ENCODE measurements at places on chromosomes 16 and 17.
A peak's percentile ranks its signal among the peaks of the same experiment; 100 is the strongest.

DNA sequence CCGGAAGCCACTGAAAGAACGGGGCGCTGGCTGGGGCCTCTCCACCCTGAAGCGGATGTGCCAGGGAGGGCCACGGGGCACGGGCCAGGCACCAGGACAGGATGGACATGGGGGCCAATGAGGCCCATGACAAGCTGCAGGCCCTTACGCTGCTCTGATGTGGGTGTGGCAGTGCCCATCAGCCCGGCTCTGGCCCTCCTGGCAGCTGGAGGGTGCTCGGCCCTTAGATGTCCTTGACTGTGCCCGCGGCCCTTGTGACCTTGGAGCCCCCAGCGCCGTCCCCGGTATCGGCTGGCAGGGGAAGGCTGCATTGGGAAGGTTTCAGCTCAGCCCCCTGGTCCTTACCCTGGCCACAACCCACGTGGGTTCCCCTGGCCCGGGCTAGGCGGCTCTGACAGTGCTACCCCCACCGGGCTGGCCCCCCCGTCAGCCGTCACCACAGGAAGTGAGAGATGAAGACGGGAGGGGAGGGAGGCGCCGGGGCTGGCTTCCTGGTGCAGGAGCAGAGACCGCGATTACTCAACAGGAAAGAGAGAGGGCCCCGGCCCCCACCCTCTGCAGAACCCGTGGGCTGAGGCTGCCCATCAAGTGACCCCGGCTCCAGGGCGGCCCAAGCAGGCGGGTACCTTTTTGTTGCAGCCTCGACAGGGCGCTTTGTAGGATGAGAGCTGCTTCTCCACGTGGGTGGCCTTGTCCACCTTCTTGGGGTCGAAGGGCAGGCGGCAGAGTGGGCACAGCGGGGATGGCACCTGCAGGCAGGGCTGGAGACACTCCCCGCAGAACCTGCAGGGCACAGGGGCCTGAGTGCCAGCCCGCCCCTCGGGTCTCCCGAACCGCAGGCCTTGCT lies 5.3 kb downstream of the RNF166 start:
- DNase-seq, result peak; percentile 80

DNA sequence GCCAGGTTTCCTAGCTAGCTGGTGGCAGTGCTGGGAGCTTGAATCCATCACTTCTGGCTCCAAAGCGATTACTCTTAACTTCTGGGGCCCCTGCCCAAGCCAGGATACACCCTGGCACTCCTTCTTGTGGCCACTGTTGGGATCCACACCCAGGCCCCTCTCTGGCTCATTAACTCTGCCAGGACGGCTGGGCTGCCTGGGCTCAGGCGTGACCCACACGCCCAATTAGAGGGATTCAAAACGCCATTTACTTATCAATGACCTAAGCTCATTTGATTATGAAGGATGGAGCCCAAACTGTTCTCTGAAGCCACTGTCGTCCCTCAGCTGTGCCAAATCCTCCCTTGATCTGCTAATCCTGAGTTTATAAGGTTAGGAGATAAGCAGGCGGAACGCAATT lies 79.7 kb upstream of the BRD7 start:
- no peak for DNase-seq

- DNase-seq, result no peak
Measured at GRCh38 chr17:77618731-77619130, 339.8 kb upstream of the TNRC6C start.

- no peak for DNase-seq
Measured at GRCh38 chr16:88995746-88996535, 18.9 kb upstream of the CBFA2T3 start.

DNA sequence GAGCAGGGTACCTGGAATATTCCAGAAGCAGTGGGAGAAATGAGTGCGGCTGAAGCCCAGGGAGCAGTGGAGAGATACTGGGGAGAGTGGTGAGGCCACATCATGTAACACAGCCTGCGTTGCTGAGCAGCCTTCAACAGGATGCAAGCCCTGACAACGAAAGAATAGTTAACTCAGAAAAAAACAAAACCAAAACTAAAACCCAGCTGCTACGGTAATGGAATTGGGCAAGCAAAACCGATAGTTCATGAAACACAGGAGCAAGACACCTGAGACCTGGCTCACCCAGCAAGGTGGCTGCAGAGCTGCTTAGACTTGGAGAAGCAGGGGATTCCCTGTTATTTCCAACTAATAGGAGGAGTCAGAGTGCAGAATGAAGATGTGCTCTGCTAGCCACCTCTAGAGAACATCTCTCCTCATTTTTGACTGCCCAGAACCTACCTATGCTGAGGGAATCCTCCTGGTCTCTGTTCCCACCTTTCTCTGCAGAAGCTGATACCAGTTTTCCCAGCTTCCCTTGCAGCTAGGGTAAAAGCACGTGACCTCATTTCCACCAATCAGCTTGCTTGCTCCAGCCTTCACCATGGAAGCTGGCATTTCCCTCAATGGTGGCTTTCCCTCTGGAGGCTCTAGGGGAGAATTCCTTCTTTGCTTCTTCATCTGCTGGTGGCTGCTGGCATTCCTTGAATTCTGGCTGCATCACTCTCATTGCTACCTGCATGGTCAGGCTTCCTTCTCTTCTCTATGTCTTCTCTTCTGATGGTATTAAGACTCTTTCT lies 59.4 kb upstream of the XYLT1 start:
- DNase-seq, result no peak

GRCh38 chr16:86798247-86799041 lies 220.1 kb downstream of the FOXL1 start:
- no peak for DNase-seq

GRCh38 chr16:74296432-74297144 lies at the start of gene PSMD7:
TSS of gene PSMD7 (plus strand) at chr16:74296814. CDS start at chr16:74296915, 101 bp downstream.
- DNase-seq, result peak; percentile 86

- DNase-seq, result no peak
Measured at GRCh38 chr17:35183332-35183731, 10.9 kb downstream of the SLC35G3 start.

- no peak for DNase-seq
Measured at GRCh38 chr16:49837688-49838410, 18.1 kb downstream of the ZNF423 start.

- no peak for DNase-seq
Measured at GRCh38 chr16:20903899-20904506, 3.4 kb downstream of the LYRM1 start.

DNA sequence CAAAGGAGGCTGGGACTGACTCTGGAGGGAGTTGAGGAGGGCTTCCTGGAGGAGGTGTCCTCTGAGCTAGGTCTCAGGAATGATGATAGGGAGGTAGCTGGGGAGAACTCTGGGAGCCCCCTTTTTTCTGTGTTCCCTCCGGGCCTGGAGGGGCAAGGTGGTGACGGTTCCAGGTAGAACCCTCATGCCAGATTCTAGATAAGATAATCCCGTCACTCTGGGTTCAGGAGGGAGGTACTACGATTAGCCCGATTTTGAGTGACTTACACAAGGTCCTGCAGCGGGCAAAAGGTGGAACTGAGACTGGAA lies 18.7 kb upstream of the ADGRG3 start:
- no peak for DNase-seq

DNA sequence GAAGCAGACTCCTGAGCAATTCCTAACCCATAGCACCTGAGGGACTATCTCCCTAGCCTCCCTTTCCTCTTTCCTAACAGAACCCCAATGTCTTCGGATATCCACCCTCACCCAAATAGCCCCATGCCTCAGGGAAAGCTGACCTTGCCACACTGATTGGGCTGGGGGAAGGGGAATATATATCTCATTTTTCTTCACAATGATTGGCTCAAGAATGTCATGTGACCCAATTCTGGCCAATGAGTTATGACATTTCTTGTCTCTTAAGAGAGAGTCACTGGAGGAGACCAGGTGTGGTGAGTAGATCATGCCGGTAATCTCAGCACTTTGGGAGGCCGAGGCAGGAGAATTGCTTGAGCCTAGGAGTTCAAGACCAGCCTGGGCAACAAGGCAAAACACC lies 71.9 kb upstream of the NLK start:
- DNase-seq, result no peak

DNA sequence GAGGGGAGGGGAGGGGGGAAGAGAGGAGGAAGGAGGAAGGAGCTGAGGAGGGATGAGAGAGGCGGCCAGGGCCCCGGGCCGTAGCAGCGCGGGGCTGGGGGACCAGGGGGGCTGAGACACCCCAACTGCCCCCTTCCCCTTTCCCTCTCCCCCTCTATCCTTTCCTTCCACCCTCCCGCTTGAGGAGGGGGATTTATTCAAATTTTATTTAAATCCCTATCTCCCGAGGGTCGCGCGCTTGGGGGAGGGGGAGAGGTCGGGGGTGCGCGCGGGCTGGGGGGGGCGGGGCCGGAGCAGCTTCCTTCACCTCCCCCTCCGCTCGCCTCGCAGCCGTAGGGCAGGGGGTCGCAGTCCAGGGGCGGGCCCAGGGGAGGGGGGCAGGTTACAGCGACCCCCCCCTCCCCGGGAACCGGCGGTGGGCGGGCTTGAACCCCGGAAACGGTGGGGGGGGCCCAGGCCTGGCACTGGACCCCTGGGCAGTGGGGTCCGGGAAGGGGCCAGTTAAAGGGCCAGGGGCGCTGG lies at the start of gene FBXL19:
Gene FBXL19, plus strand, starts transcription at position 19 of the 522 bp plus-strand sequence. CDS start 2,183 bp downstream, outside the sequence.
- no peak for DNase-seq

- no peak for DNase-seq
Measured at GRCh38 chr17:33680472-33680871, 387.4 kb upstream of the ASIC2 start.

- DNase-seq, result no peak
Measured at GRCh38 chr17:75020331-75021110, 8.1 kb downstream of the MRPL58 start.

DNA sequence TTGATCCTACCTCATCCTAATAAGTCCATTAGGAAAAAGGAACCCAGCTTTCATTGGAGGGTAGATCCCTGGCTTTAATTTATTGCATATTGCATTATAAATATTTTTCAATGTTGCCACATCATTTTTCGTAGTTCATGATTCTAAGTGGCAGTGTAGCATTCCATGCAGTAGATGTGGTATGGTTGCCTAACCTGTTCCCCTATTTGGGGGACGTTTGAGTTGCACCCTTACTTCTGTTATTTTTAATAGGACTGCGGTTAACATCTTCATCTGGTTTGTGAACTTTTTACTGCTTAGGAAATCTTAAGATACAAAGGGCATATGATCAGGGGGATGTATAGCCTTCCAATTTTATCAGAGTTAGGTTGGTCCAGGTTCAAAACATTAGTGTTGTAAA lies 5.4 kb downstream of the SCPEP1 start:
- DNase-seq, result no peak

- no peak for DNase-seq
Measured at GRCh38 chr16:51343411-51343810, 192.3 kb upstream of the SALL1 start.

GRCh38 chr17:40264458-40265185 lies 23.1 kb upstream of the CDC6 start:
- no peak for DNase-seq

DNA sequence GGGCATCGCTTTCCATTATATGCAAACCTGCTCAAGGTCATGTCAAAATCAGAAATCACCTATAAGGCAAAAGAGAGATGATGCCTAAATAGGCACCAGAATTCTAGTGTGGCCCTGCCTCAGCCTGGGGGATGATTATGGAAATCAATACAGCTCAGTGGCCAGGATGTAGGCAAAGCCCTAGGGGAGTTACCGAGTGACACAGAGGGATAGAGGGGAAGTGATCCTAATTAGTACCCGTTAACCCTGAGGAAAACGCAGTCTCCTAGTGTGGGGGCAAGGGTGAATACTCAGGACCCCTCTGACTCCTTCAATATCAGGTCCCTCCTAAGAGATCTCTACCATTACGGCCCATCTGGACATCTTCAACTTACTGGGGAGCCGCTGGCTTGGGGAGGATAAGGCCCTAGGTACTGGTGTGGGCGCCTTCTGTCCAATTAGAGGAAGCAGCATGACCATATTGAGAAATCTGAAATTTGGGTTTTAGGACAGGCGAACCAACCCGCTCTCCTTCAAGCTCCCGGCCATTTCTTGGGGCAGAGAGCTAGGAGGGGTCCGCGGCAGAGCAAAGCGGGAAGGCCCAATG lies 725 bp downstream of the NT5C3B start:
- DNase-seq, result no peak

- DNase-seq, result no peak
Measured at GRCh38 chr17:27535975-27536374, 79.7 kb downstream of the KSR1 start.

DNA sequence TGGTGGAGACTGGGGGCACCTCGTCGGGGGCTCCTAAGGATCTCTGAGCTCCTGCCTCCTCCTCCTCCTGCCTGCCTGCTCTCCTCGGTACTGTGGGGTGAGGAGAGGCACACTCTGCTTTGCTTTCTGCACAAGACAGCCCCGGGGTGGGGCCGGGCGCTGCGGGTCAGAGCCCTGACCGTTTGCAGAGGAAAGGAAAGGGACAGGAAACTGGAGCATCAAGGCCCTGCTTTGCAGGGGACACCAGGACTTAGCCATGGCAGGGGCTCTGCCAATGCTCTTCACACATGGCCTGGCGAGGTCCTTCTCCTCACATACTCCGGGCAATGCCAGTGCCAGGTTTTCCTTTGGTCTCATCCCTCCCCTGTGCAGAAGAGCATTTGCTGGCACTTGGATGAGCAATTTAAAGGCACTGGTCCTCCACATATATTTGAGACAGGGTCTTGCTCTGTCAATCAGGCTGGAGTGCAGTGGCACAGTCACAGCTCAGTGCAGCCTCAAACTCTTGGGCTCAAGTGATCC lies 23.8 kb upstream of the DOC2B start:
- DNase-seq, result no peak

DNA sequence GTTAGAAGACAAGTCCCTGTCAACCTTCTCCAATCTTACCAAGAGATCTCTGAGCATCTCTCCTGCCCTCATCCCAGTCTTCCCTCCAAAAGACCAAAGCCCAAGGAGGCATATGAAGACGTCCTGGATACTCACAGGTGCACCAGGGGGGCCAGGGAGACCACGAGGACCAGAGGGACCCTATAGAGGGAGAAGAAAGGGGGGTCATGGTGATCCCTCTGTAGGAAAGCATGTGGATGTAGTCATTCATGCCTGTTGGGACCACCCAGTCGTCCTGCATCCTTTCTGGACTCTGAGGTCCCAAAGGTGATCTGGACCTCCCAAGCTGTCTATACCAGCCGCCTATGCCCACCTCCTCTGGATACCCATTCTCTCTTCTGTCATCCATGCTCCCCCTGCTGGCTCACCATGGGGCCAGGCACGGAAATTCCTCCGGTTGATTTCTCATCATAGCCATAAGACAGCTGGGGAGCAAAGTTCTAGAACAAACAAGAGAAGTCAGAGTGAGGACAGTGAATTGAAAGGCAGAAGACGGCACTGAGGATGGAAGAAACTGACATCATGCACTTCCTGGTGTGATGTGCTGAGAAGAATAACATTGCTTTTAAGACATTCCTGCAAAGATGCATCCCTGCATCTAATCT lies 3.3 kb downstream of the COL1A1 start:
- DNase-seq, result peak; percentile 76
